DMS 273 treated with DMSO at 0.1 percent for 48 hours (cell line): ENCODE measurements at places on chromosomes 4 and X.

- no peak for DNase-seq
Observed at GRCh38 chr4:88054901-88055300, 47.5 kb downstream of the PKD2 start.

DNA sequence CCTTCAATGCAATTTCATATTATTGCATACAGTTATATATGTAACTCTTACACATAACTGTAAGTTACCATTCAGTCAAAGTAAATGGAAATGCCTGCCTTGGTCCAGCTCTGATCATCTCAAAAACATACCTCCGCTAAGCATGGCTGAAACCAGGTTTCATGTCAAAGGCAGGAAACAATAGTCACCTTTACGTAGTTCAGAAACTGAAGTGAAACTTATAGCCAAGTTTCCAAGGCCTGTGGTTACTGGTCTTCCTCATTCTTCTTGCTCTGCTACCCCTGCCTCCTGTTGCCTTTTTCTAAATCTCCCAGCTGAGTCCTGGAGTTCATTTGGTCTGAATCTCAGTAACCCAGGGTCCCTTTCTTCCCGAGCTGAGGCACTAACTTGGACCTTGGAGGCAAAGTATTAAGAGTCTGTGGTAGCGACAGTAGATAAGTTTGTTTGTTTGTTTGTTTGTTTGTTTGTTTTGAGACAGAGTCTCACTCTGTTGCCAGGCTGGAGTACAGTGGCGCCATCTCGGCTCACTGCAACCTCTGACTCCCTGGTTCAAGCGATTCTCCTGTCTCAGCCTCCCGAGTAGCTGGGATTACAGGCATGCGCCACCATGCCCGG lies 30.8 kb downstream of the DAPP1 start:
- no peak for DNase-seq

DNA sequence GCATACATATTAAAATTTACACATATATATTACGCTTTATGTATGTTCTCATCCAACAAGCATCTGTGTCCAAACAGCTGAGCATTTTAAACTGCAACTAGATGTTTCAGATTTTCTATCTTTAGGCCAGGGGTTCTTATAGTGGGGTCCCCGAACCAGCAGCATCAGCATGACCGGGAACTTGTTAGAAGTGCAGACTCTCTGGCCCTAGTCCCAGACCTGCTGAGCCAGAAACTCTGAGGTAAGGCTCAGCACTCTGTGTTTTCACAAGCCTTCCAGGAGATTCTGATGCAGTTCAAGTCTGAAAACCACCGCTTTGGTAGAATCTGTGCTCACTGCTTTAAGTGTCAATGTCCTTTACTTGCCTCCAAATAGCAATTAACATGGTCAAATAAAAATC lies 266.2 kb upstream of the CASK start:
- DNase-seq = no peak

- no peak for DNase-seq
Observed at GRCh38 chr4:71816676-71817303, 32.9 kb upstream of the GC start.

GRCh38 chr4:38130884-38131283 lies 170.7 kb downstream of the PTTG2 start:
- no peak for DNase-seq

- no peak for DNase-seq
Observed at GRCh38 chrX:29617276-29617675, 598.1 kb upstream of the MAGEB2 start.

- no peak for DNase-seq
Observed at GRCh38 chrX:47863187-47863586, 26.5 kb downstream of the ZNF81 start.

DNA sequence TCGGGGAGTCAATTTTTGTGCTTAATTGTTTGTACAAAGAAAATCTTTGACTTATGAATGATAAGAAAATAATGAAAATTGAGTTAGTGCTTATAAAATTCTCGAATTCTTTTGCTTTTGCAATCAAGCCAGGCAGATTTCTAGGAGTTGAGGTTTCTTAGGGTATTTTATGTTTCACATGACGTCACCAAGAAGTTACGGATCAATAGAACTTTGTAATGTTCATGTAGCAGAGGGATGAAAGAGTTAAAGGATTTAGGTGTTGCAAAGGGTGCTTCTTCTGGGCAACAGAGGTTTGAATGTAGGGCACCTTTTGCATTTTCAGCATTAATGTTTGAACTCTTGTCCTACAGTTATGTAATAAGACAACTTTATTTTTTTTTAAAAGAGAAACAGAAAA lies 19.4 kb downstream of the GBA3 start:
- no peak for DNase-seq

GRCh38 chr4:26779224-26779623 lies 81.4 kb upstream of the STIM2 start:
- DNase-seq = peak; percentile 66

- DNase-seq = no peak
Observed at GRCh38 chr4:146273204-146273901, 59.0 kb downstream of the REELD1 start.

DNA sequence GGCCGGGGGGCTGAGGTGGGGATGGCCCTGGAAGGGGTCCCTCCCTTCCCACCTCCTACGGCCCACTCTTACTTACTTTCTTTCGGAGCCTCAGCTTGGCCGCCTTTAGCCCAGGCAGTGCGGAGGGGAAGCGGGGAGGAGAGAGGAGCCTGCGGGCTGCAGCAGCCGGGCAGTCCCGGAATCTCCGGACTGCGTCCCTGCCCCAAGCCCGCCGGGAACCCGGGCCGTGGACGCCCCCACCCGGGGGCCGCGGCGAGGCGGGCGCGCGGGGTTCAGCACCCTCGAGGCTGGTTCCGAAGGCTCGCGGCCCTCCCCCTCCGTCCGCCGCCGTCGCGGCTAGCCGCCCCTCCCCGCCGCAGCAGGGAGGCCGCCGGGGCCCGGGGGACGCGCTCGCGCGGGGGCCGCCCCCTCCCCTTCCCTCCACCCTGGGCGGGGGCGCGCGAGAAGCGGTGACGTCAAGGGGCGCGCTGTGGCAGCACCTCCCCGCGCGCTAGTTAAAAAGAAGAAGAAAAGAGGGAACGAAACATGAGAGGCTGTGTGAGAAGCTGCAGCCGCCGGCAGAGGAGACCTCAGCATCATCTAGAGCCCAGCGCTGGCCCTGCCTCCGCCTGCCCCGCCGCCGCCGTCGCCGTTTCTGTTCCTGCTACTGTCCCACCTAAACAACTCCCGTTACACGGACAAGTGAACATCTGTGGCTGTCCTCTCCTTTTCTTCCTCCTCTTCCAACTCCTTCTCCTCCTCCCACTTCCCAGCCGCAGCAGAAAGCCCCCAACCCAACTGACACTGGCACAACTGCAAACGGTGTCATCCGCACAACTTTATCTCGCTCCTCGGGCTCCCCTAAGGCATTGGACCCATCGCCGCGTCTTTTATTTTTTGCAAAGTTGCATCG lies at the start of gene HHIP:
HHIP (plus strand) TSS at position 526 of the 892 bp plus-strand sequence. CDS start 520 bp downstream, outside the sequence.
- DNase-seq = no peak

- no peak for DNase-seq
Observed at GRCh38 chrX:112662559-112663427, 16.9 kb downstream of the LHFPL1 start.

GRCh38 chr4:113384600-113384999 lies 335.1 kb downstream of the ANK2 start:
- DNase-seq = no peak

DNA sequence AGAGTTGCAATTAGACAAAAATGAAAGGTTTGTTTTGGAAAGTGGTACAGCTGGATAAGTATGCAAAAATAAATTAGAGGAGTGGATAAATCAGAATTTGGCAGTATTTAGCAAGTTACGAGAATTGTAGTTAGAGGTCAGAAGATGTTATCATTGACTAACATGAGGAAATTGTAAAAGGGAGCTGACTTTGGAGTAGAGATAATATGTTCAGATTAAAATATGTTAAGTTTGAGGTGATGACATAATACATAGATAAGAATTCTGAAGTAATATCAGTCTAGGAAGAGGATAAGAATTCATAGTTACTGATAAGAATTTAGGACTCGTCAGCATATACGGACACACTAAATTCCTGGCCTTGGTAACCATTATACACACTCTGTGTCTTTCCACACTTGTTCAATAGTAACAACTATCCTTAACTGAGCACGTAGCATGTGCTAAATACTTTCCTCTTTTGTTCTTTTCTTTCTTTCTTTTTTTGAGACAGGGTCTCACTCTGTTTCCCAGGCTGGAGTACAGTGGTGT lies 4.1 kb upstream of the EPGN start:
- DNase-seq = no peak

DNA sequence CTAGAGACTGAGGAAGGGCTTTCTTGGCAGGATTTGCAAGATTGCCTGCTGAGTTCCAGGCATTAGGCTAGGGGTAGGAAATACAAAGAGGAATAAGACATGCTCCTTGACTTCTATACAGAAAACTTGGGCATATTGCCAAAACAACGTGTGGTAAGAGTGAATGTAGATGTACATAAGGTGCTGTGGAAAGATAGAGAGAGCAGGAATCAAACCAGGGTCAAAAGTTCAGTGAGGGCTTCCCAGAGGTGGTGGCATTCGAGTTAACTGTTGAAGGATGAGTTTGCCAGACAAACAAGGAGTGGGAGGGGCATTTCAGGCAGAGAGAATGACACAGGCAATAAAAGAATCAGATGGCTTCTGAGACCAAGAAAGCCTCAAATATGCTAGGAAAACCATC lies 187.9 kb downstream of the KDR start:
- DNase-seq = no peak

DNA sequence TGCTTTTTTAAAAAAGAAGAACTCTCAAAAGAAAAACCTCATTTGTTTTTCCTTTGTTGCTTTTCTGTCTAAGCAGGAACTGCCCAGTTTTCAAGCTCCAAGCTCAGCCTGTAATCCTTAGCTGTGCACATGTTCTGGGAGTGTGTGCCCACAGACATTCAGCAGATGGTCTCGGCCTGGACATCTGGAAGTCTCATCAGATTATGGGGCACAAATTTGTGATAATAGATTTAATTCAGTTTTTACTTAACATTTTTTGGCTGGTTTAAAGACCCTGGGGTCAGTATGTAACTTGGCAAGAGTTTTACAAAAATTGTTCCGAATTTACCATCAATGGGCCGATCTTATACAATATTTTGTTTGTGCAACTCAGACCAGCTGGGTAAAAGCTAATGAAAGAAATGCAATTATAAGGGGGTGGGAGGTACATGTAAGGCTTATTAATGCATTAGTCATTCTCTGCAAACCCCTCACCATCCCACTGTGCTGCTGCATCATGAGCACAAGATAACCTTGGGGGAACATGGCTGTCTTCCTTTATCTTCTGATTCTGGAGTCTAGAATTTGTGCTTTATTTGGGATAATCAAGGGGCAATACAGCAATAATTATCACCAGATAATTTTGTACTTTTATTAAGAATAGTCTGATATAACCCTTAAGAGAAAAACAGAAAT lies 86.9 kb upstream of the PHOX2B start:
- DNase-seq = peak; percentile 66

- no peak for DNase-seq
Observed at GRCh38 chr4:766152-766515, 59.8 kb downstream of the CPLX1 start.

DNA sequence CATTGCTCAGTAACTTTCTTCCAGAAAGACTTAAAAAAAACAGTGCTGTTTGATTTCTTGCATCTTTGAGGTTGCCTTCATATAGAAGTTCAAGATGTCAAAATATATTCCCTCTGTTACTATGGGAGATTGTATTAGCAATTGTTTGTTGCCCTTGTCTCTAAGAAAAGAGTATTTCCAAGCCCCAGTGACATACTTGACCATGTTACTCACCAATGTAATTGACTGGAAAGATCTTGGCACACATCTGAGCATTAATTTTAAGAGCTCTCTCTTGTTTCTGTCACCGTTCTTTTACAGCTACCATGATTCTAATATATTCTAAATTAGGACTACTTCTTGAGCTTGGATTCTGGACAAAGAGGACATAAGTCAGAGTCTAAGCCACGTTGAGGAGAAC lies 902.7 kb upstream of the EPHA5 start:
- no peak for DNase-seq

- DNase-seq = no peak
Observed at GRCh38 chr4:38609614-38610013, 54.4 kb upstream of the KLF3 start.

GRCh38 chrX:133640161-133641015 lies 225.1 kb upstream of the GPC4 start:
- DNase-seq = no peak

- no peak for DNase-seq
Observed at GRCh38 chr4:155114790-155115189, 93.6 kb upstream of the NPY2R start.

- no peak for DNase-seq
Observed at GRCh38 chrX:13008189-13008533, 33.3 kb downstream of the TMSB4X start.
